Astrocyte (in vitro differentiated cells and primary cell): ENCODE measurements at places on chromosomes 1 and 21.

- peak; percentile 59 for DNase-seq
Observed at GRCh38 chr1:115255154-115255553, 82.9 kb downstream of the NGF start.

GRCh38 chr1:179714159-179714558, 28.9 kb upstream of the FAM163A start:
- no peak for DNase-seq

GRCh38 chr1:245961137-245961540, 545.9 kb downstream of the SMYD3 start:
- DNase-seq = no peak

GRCh38 chr1:116026631-116027030, 50.3 kb downstream of the SLC22A15 start:
- DNase-seq = no peak

GRCh38 chr1:221724931-221725605, 16.8 kb downstream of the DUSP10 start:
- peak; percentile 85 for DNase-seq

GRCh38 chr1:89890085-89890752, 69.4 kb downstream of the LRRC8D start:
- DNase-seq = peak; percentile 76

- no peak for DNase-seq
Observed at GRCh38 chr21:42652527-42653230, 742 bp upstream of the PDE9A start.

- DNase-seq = no peak
Observed at GRCh38 chr1:24179251-24179840, 7.7 kb downstream of the IFNLR1 start.

DNA sequence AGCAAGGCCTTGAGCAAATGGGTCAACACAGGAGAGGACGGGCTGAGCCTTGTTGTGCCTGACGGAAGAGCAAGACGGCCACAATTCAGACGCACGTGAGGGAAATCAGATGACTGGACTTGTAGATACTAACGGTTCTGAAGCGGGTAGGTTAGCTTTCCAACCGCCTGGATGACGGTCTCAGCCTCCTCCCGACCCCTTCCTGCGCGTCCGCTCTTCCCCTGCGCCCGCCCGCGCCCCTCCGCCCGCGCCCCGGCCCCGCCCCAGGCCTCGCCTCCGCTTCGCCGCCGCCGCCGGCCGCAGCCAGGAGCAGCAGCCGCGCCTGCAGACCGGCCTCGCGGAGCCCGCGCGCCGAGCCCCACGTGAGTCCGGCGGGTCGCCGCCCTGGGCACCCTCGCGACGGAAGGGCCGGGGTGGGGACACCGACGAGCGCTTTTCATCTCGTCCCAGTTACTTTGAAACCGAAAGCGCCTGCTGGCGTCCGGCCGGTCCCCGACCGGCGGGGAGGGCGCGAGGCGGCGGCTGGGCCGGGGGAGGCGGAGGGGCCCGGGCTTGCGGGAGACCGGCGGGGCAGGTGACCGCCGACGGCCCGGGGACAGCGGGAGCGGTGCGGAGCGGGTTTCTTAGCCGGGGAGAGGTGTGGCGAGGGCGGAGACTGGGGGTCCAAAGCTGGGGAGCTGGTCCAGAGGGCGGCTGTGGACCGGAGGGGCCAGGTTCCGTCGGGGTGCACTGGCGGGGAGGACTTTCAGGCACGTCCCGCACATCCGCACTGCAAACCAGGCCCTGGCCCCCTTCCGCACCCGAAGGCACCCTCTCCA, at the start of gene TRAF5:
Gene TRAF5, plus strand, starts transcription at position 306 of the 818 bp plus-strand sequence. CDS start 26,407 bp downstream, outside the sequence.
- DNase-seq = peak; percentile 41

DNA sequence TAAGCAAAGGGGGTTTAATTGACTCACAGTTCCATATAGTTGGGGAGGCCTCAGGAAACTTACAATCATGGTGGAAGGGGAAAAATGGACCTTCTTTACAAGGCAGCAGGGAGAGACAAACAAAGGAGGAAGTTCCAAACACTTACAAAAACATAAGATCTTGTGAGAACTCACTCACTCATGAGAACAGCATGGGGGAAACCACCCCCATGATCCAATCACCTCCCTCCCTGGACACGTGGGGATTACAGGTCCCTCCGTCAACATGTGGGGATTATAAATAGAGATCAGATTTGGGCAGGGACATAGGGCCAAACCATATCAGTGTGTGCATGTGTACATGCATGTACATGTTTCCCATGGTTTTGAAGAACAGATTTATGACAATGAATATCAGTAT, 5.5 kb upstream of the SMG7 start:
- DNase-seq = no peak

- no peak for DNase-seq
Observed at GRCh38 chr1:199297887-199298286, 659.0 kb downstream of the PTPRC start.

GRCh38 chr1:43545695-43546387, 15.2 kb downstream of the PTPRF start:
- DNase-seq = no peak

- no peak for DNase-seq
Observed at GRCh38 chr1:116920211-116920610, 10.5 kb downstream of the PTGFRN start.

GRCh38 chr1:75861831-75862230, 65.1 kb downstream of the MSH4 start:
- DNase-seq = no peak
